ENCODE measurements at places on chromosomes 7 and 10. TPM values are rescaled to one million over a fixed set of nuclear protein-coding genes. Genes with fewer than 3 reads are reported as not detected.

Gene WNT16
- 0.69 TPM for total RNA-seq

Gene PSMG3
- 25.1 TPM for total RNA-seq

Gene STEAP2
- 9.9 TPM for total RNA-seq

Gene ASB10
- not detected for total RNA-seq

Gene IFIT1B
- 0.92 TPM for total RNA-seq

Gene ARHGAP21
- 223 TPM for total RNA-seq

Gene OPN1SW
- total RNA-seq: not detected

Gene NPC1L1
- not detected for total RNA-seq

Gene TACC2
- 21.2 TPM for total RNA-seq

Gene PKD2L1
- 0.46 TPM for total RNA-seq

Gene HOXA3
- total RNA-seq: not detected

Gene DPP6
- total RNA-seq: 85.1 TPM

Gene PHYHIPL
- 49.6 TPM for total RNA-seq

Gene CPA2
- not detected for total RNA-seq

Gene SEMA4G
- 17.5 TPM for total RNA-seq

Gene ABCB8
- total RNA-seq: 38.8 TPM

Gene NKX1-2
- 1.8 TPM for total RNA-seq

Gene AKR1E2
- 74.0 TPM for total RNA-seq

Gene UCMA
- not detected for total RNA-seq

Gene GPNMB
- 7.2 TPM for total RNA-seq

Gene HIP1
- 24.7 TPM for total RNA-seq

Gene BMPER
- total RNA-seq: 12.2 TPM

Gene SCRN1
- 163 TPM for total RNA-seq

Gene TRIM74
- 0.69 TPM for total RNA-seq

Gene CXCL12
- 13.1 TPM for total RNA-seq

Gene ASIC3
- 1.4 TPM for total RNA-seq

Gene WASL
- 34.6 TPM for total RNA-seq

Gene ASB15
- not detected for total RNA-seq

Gene OR9A2
- 0.69 TPM for total RNA-seq

Gene IL2RA
- not detected for total RNA-seq

Gene PAX4
- not detected for total RNA-seq

Gene ANXA11
- 5.5 TPM for total RNA-seq

Gene EVX1
- total RNA-seq: not detected

Gene KLF6
- 68.3 TPM for total RNA-seq

Gene CCDC7
- total RNA-seq: 170 TPM

Gene SMO
- total RNA-seq: 15.5 TPM
